ENCODE measurements at places on chromosomes 5 and 9. TPM values are rescaled to one million over a fixed set of nuclear protein-coding genes. Genes with fewer than 3 reads are reported as not detected.

DNA sequence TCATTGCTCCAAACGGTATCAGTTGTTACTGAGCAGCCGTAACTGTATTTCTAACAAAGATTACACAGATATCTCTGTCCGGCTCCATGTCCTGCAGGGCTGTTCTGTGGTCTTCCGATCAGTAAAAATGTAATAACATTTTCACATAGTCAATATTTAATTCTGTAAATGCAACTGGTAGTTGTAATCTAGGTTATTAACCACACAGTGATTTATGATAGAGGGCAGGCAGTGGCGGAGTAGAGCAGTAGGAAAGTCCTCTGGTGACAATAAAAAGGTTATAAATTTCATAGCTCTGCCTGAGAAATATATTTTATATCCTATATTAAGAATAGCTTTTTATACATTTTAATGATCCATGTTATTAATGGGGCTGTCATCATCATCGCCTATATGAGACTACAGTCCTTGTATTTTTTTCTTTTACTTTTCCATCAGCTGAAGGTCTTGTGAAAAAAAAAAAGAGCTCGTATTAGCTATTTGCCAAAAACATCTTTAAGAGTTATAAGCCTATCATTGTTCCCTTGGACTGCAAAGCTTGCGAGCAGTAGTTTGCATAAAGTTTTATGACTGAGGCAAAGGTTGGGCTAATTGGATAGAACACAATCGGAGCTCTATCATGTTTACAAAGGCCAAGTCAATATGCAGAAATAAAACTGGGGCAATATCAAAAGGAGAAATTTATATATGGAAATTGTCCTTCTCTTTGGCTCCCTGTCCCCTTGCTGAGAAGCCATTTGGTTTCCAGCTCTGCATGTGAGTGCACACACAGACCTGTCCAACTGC is 648.0 kb downstream of the IRX1 start:
- no peaks in the 10 kb centered on the region for H3K27me3 ChIP-seq
- no peak overlapping the region for H3K4me3 ChIP-seq
- no peaks in the 10 kb centered on the region for H3K4me1 ChIP-seq
- DNase-seq, result no peak
- no peaks in the 10 kb centered on the region for H3K36me3 ChIP-seq

- no peak for DNase-seq
- no peak overlapping the region for H3K4me3 ChIP-seq
Observed at GRCh38 chr5:139659695-139660101, 11.5 kb downstream of the CXXC5 start.

DNA sequence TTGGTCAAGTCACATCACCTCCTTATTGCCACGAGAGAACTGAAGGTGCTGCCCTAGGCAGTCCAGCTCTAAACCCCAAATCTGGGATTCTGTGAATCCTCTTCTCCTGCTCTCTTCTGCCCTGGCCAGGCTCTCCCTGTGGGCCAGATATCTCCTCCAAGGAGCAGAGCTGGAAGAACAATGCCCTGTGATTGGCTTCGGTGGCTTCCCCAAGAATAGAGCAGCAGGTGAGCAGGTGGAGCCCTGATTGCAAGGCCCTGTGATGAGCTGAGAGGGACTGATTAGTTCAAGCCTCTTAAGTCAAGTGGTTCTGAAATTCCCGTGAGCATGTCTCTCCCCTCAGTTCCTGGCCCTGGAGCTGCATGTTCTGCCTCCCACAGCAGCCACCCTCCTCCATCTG is 175.3 kb upstream of the BRINP1 start:
- H3K4me3 ChIP-seq, result no peak overlapping the region
- H3K27ac ChIP-seq, result no peak overlapping the region
- no peak for DNase-seq
- H3K36me3 ChIP-seq, result no peaks in the 10 kb centered on the region

DNA sequence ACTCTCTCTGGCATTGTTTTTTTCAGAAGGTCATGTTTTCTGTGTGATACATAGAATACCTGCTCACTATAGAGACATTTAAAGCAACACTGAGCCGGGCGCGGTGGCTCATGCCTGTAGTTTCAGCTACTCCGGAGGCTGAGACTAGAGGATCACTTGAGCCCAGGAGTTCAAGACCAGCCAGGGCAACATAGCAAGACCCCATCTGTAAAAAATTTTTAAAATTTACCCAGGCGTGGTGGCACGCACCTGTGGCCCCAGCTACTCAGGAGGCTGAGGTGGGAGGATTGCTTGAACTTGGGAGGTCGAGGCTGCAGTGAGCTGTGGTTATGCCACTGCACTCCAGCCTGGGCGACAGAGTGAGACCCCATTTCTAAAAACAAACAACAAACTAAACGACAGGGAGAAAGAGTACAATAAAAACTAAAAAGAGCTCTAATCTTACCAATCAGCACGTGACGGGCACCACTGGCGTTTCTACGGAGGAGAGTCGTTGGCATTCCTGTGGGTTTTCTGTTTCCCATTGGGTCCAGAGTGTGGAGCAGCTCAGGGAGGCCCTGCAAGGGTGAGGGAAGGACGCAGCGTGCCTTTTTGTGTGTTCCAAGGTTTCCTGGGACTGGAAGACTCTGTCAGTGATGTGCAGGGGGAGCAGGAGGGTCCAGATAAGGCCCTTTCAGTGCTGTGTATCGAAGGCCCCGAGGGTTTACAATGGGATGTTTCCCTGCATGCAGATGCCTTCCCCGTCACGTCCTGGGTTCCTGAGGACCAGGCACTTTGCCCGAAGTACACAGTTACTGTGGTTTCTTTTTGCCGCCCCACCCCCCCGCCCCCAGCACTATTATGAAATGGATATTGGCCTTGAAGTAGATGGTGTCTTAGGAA is 7.2 kb upstream of the RNU6ATAC start:
- no peaks in the 10 kb centered on the region for H3K27me3 ChIP-seq
- H3K27ac ChIP-seq, result peak overlapping the region; percentile 58
- no peak overlapping the region for H3K4me3 ChIP-seq
- H3K4me1 ChIP-seq, result no peaks in the 10 kb centered on the region
- DNase-seq, result peak; percentile 17

DNA sequence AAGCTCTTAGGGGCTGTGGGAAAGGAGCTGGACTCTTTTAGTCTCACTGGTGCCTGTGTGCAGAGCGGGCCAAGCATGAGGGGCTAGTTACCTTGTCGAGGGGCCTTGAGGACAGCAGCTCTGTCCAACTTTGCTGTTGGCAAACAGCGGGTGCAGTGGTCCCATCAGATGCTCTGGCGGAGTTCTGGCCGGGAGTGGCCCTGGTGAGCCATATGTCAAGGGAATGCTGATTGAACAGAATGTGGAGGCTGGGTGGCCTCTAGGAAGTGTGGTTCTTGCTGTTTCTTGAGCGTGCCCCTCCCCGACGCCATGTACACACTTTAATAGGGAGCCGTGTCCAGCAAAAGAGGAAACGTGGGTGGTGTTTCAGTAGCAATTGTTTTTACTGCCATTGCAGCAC is 3.6 kb upstream of the ADAMTS2 start:
- peaks cover 26% of the 10 kb centered on the region for H3K4me1 ChIP-seq
- H3K27ac ChIP-seq, result no peak overlapping the region
- no peak overlapping the region for H3K4me3 ChIP-seq

ISL1 gene
- polyA plus RNA-seq, result not detected

UBE2QL1 gene
- not detected for polyA plus RNA-seq

DNA sequence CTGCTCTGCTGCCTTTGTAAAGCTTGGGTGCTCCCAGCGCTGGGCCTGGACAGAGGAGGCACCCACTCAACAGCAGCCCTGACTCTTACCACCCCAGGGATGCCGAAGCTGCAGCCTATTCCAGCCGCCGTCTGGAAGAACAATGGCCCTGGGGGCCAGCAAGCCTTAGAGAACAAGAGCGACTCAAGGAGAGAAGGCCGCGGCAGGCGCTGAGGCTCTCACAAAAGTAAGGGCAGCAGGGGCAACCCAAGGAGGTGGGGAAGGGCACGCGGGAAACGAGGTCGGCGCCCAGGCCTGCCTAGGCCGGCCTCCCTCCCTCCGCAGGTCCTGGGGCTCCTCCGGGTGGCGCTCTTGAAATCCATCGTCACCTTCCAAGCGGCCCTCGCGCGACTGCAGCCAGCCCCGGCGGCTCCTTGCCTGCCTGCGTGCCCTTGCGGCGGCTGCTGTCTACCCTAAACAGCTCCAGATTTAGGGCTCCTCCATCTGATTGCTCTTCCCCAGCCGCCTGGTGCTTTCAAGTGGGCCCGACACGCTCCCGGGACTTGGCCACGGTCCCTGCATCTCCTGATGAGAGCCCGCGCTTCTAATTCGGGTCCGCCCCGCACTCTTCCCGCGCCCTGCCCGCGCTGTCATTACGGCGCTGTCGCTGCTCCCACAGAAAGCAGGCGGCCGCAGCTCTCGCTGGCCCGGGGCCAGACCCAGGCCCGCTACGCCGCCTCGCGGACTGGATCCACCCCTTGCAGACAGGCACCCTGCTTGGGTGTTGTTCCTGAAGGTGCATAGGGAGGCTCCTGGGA is 213.3 kb downstream of the SEMA6A start:
- no peak overlapping the region for H3K4me3 ChIP-seq
- H3K27ac ChIP-seq, result no peak overlapping the region
- no peaks in the 10 kb centered on the region for H3K27me3 ChIP-seq
- no peaks in the 10 kb centered on the region for H3K36me3 ChIP-seq

GRCh38 chr5:141483902-141484301 is 928 bp upstream of the PCDHGC4 start:
- peaks cover 83% of the 10 kb centered on the region for H3K27me3 ChIP-seq
- H3K27ac ChIP-seq, result no peak overlapping the region
- no peak overlapping the region for H3K4me3 ChIP-seq
- no peaks in the 10 kb centered on the region for H3K36me3 ChIP-seq

DNA sequence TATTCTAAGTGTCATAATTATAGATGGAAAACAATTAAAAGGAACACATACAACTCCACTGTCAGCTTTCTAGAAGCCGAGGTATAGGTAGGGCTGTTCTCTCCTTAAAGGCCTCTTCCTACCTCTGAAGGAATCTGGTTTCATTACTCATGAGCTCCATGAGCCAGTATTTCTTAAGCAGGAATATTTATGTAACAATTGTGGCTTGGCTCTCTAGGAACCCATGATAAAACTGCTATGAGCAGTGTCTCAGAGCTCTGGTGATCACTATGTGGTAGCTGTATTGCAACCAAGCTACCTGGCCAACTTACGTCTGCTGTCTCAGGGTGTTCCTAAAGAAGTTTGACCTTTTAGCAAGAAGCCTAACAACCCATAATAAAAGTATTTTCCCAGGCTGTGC is 157.7 kb downstream of the CEP120 start:
- H3K36me3 ChIP-seq, result no peaks in the 10 kb centered on the region
- no peaks in the 10 kb centered on the region for H3K27me3 ChIP-seq
- no peak overlapping the region for H3K27ac ChIP-seq
- no peak overlapping the region for H3K4me3 ChIP-seq
- no peak for DNase-seq

DNA sequence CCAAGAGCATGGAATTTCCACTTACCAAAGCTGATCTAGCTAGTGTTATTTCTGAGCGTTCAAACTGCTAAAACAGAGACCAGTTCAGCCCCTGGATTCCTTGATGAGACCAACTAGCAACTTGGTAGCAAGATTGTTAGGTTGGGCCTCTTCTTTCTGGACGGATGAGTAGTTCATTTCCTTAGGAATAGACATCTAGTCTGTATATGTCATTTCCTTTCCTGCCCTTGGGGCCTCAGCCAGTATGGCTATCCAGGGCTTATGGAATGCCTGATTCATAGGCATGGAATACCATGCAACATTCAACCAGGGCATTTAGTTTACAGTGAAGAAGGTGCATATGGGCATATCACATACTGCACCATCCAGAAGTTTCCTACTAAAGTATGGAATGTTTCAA is 14.5 kb upstream of the LPAR1 start:
- H3K4me3 ChIP-seq, result no peak overlapping the region
- no peak overlapping the region for H3K27ac ChIP-seq
- H3K36me3 ChIP-seq, result no peaks in the 10 kb centered on the region

Measured in CD14-positive monocyte (primary cell).